ENCODE measurements at places on chromosomes 13 and 19.

- DNase-seq: no peak
Observed at GRCh38 chr13:61779456-61779855, 363.8 kb upstream of the PCDH20 start.

DNA sequence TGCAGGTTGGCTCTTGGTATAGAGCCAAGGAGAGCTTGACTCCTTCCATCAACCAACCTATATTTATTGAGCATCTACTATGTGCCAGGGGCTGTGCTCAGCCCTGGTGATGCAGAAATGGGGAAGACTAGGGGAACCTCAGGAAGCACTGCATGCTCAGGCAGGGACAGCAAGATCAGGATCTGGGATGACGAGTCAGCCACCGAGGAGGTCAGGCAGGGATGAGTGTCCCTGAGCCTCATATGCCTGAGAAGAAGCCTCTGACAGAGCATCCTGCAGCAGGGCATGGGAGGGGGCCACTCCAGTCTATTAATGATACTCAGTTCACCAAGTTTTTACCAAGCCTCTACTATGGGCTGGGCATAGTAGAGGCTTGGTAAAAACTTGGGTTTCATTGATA is 158.1 kb downstream of the KATNAL1 start:
- no peak for DNase-seq

GRCh38 chr13:44300895-44301638 is 72.6 kb upstream of the SERP2 start:
- no peak for DNase-seq

DNA sequence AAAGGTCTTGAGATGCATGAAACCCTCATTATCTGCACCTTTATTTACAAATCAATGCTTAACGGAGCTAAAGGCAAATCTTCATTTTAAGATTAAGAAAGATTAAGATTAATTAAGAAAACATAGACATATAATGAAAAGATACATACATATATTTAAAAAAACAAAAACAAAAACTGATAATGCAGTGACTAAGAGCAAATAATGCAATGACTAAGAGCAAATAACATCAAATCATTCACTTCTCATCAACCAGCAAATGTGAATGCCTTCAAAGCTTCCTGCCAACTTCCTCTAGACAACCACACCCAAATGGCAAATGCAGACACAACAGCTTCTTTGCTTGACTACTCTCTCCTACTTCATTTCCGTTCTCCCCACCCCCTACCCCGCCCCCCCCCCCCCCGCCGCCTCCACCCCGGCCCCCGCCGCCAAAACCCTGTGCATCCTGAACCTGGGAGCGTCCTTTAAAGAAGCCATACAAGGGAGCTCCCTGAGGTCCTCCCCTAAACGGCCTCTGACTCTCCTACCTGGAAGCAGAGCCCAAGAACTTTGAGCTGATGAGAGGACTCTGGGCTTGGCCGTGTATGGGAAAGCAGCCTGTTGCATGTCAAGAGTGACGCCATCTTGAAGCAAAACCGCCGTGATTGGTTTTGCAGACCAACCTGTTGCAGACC is 24.5 kb downstream of the TEX101 start:
- no peak for DNase-seq

- DNase-seq: no peak
Observed at GRCh38 chr13:62033934-62034333, 618.3 kb upstream of the PCDH20 start.

DNA sequence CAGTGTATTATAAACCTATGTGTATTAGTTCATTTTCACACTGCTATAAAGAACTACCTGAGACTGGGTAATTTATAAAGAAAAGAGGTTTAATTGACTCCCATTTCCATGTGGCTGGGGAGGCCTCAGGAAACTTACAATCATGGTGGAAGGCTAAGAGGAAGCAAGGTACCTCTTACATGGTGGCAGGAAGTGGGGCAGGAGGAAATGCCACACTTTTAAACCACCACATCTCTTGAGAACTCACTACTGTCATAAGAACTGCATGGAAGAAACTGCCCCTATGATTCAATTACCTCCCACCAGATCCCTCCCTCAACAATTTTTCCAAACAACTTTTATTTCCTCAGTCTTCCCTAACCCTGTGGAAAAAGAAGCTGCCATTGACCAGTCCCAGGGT is 14.5 kb upstream of the TPP2 start:
- no peak for DNase-seq

DNA sequence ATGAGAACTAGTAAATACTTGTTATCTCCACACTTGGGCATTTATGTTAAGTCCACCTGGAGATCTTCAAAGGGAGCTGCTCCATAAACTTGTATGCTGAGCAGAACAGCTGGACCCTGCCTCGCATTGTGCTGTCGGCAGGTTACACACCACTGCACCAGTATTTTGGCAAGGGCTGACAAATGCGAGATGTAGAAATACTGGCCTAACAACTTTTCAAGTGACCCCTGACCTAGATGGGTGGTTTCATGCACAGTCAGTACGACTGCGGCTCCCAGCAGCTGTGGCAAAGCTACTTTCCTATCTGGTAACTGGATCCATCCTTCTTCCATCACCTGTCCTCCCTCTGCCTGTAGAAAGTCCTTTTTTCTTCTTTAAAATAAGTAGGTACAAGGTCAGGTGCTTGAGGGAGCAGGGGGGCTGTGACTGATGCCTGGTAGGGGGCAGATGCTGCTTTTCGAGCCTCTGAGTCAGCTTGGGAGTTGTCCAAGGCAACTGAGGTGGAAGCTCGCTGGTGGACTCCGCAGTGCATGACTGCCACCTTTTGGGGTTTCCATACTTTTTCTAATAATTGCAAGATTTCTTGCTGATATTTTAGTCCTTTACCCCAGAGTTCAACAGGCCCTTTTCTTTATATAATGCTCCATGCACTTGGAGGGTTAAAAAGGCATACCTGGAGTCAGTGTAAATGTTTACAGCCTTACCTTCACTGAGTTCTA is 86.8 kb downstream of the SLC25A15 start:
- DNase-seq: no peak

DNA sequence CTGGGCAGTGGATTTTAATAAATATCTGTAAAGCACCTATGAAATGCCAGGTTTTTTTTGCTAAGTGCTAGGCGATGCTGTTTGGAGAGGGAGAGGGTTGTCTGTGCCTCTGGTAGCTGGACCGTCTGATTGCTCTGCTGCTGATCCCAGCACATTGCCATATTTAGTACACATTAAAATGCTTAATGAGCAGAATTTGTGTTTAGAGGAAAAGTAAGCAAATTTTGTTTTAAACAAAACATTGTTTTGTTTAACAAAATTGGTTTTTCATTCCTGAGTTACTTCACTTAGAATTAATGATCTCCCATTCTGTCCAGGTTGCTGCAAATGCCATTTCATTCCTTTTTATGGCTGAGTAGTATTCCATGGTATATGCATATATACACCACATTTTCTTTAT is 85.2 kb downstream of the LMO7 start:
- no peak for DNase-seq

DNA sequence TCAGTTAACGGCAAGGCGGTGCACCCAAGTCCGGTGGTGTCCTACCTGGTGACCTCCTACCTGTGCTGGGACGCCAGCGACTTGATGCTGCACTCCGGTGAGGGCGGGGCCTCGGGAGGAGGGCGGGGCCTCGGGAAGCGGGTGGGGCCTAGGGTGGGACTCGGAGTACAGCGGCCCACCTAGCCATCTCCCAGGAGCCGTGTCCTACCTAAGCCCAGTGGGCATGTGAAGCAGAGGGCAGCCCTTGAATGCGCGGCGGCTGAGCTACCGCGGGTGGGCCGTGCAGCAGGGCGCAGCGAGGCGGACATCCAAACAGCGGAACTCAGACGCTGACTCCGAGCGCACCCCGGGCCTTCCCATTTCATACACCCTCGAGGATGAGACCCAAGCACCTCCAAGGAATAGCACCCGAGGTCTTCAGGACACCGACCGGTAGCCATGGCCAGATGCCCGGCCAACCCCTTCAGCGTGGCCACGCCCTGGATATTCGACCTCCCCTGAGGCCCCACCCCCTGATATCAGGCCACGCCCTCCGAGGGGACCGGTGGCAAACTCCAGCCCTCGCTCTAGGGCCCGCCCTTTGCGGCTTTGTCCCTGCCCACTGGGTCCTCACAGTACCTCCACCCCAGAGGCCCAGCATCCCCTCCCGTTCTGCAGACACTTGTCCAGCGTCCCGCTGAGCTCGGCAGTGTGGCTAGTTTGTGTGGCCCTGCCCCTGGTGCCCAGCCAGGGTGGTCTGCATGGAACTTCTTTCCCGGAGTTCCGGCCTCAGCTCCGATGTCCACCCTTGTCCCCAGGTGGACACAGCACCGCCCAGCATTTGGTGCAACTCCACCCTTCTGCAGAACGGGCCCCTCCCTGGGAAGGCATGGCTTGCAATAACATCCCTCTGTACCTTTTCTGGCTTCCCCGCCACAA is 5.4 kb downstream of the KLK1 start:
- peak; percentile 77 for DNase-seq

- no peak for DNase-seq
Observed at GRCh38 chr19:48656840-48657474, 11.0 kb upstream of the CA11 start.

- DNase-seq: no peak
Observed at GRCh38 chr19:531753-532560, at the start of gene CDC34. Gene CDC34, plus strand, starts transcription at chr19:531760. Its CDS starts 172 bp downstream, at chr19:531932.

- DNase-seq: no peak
Observed at GRCh38 chr19:6012426-6013170, 34.7 kb upstream of the RANBP3 start.

DNA sequence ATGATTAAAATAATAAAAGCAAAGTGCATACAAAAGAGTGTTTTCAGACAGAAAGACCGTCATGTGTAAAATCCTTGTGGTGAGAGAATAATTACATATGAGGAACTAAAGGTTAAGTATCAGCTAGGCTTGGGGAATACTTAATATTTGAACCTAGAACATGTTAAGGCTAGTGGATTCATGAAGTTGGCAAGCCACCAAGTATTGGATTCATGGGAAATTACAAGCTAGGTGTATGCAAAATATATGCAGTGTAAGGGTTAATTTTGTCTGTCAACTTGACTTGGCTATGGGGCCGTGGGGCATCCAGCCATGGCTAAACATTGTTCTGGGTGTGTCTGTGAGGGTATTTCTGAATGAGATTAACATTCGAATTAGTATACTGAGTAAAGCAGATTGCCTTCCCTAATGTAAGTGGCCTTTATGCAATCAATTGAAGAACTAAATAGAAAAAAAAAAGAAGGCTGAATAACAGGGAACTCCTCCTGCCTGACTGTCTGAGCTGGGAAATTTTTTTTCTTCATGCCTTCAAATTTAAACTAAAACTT is 533.5 kb upstream of the KLF12 start:
- no peak for DNase-seq

DNA sequence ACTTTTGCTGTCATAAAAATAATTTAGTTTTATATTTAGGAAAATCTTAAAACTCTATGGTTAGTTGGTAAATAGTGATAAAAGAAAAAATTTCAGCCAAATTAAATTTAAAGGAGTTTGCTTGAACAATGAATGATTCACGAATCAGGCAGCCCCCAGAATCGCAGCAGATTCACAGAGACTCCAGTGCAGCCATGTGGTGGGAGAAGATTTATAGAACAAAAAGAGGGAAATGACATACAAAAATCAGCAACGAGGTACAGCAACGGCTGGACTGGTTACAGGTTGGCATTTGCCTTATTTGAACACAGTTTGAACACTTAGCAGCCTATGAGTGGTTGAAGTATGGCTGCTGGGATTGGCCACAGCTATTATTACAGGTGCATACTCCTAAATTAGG is 96.4 kb upstream of the MYCBP2 start:
- DNase-seq: no peak
